ENCODE measurements at places on chromosomes 13 and 19.

GRCh38 chr19:15266683-15267082 lies 34.4 kb upstream of the EPHX3 start:
- no peak for DNase-seq

GRCh38 chr19:43534305-43534815 lies 1.4 kb downstream of the ZNF575 start:
- DNase-seq = no peak

DNA sequence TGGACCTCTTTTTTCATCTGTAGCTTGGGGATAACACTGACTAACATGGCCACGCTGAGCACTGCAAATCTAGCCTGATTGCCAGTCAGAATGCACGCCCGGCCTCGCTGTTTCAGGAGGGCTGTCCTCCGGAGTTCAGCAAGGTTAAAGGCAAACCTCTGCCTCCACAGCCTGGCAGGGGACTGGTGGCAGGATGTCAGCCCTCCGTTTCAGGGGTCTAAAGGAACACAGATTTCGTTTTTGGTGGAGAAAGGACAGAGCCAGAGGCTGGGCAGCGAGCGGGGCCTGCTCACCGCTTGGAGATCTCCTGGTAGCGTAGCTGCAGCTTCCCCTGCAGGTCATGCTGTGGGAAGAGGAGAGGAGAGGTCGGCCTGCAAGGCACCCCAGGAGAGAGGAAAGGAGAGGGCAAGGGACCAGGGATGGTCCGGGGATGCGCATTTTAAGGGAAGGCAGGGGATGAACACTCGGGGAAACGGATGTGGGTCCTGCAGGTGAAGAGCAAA lies 560 bp downstream of the NDUFA7 start:
- DNase-seq = no peak

GRCh38 chr13:82947683-82948082 lies 934.6 kb downstream of the SLITRK1 start:
- DNase-seq = no peak

DNA sequence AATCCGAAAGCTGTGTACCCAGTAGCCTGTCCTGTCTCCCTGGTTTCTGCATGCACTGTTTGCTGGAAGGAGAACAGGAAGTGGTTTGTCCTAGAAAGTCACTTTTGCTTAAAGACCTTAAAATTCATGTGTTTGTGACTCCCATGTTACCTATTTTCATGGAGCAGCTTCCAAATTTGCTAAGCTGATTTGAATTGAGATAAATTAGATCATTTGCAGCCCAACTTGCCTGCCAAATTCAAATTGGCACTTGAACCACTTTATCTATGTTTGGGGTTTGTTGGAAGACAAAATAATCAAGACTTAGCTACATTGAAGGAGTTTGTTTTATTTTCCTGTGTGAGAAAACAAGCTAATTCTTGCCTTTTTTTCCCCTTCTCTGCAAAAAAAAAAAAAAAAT lies 532.5 kb downstream of the DIAPH3 start:
- no peak for DNase-seq

DNA sequence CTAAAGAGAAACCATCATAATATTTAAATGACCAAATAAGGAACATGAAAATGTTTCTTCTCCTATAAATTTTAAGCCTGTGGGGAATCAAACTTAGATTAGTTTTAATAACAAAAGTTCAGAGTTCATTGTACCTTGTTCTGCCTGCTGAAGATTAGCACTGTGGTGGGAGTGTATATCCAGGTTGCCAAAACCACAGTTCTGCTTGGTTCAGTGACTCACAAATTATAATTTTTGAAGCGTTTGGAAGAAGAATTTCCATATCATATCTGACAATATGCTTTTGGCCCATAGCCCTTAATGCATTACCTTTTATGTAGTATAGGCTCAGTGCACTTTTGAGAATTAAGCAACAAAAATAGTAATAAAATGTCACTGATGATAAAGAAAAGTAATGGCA lies 545.2 kb downstream of the GPC6 start:
- no peak for DNase-seq

GRCh38 chr13:94479616-94480015 lies at the start of gene DCT:
Gene DCT (minus strand): TSS chr13:94479682. CDS start chr13:94479255, 427 bp downstream.
- no peak for DNase-seq

DNA sequence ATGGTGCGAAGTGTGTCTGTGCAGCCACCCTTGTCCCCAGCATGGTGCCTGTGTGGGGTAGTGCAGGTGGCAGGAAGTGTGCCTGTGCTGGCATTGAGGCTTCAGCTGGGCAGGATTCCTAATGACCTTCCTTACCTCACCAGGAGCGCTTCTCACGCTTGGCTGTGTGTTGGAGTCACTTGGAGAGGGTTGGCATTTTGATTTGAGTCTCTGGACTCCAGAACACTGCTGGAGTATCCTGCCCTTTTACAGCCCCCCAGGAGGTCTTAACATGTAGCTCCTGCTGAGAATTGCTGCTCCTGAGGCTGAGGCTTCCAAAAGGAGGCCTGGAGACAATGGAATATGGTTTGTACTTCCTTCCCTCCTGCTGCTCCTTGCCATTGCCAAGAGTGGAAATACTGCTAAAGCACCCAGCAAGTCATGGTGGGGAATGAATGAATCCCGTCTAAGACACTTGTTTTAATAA lies 87.1 kb downstream of the ARHGEF7 start:
- DNase-seq = no peak

- no peak for DNase-seq
Measured at GRCh38 chr19:9381361-9381785, 18.6 kb downstream of the ZNF177 start.

Data from KG1 (cell line).